ENCODE measurements at places on chromosomes 1 and 21.

DNA sequence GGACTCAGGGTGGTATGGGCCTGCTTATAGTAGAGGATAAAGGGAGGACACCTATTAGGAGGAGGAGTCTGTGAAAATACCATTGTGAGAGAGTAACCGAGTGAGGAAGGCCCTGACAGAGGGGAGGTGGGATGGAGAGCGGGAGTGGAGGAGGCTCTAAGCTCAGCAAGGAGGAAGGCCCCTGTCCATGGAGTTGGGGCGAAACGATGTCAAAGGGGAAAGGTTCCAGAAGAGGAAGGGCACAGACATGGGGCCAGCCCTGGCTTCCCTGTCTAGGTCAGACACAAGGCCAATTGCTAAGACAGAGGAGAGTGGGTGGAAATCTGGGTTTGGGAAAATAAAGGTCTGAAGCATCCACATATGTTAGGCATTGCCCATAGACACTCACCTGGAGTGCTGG lies 44.2 kb downstream of the ELK4 start:
- DNase-seq = no peak

- DNase-seq = no peak
Measured at GRCh38 chr1:225451340-225451739, 23.5 kb upstream of the LBR start.

DNA sequence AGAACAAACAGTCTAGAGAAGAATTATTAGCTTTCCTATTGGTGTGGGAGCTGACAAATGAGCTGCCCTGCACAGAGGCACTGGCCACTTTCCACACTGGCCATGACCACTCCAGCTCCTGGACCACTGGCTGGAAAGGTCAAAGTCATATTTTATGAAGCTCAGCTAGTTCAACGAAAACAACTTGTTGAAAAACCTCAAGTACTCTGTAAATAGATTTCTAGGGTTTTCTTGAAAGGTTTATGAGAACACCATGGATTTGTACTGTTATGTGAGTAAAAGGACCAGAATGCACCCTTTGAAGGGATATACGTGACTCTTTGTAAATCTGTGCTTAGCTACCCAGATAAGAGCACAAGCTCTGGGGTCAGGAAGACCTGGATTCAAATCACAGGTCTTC lies 54.5 kb upstream of the FGGY start:
- no peak for DNase-seq

GRCh38 chr1:94801919-94802546 lies 18.1 kb upstream of the SLC44A3 start:
- peak; percentile 57 for DNase-seq

DNA sequence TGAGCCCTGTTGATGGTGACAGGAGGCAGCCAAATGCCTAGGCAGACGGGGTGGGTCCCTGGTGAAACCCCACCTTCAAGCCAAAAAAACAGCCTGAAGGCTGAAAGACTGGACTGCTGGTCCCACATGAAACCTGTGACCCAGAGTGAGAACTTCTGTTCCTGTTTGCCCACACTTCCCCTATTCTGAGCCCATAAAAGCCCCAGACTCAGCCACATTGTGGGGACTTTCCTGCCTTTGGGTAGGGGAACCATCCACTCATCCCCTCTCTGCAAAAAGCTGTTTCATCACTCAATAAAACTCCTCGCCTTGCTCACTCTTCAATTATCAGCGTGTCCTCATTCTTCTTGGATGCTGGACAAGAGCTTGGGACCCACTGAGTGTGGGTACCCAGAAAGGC lies 25.2 kb downstream of the HTR6 start:
- no peak for DNase-seq

DNA sequence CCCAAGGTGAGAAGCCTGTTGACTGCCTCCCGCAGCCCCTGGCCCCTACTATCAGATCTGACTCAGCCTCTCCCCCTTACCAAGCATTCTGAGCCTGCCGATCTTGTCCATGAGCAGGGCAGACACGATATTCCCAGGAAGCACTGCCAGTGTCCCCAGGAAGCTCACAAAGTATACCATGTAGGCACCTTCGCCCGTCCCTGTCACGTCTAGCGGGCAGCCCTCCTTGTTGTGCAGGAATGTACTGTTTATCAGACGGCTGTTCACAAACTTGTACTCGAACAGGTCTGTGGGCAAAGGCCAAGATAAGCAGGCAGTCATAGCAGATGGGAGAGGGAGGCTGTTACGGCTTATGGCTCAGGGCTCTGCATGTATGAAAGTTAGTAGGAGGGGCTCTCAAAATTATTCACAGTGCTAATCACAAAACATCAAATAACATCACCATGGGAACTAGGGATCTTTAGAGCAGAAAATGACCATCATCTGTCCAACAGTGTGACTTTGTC lies 7.3 kb downstream of the BOLA1 start:
- no peak for DNase-seq

GRCh38 chr1:206486995-206487788 lies 16.9 kb downstream of the IKBKE start:
- no peak for DNase-seq

DNA sequence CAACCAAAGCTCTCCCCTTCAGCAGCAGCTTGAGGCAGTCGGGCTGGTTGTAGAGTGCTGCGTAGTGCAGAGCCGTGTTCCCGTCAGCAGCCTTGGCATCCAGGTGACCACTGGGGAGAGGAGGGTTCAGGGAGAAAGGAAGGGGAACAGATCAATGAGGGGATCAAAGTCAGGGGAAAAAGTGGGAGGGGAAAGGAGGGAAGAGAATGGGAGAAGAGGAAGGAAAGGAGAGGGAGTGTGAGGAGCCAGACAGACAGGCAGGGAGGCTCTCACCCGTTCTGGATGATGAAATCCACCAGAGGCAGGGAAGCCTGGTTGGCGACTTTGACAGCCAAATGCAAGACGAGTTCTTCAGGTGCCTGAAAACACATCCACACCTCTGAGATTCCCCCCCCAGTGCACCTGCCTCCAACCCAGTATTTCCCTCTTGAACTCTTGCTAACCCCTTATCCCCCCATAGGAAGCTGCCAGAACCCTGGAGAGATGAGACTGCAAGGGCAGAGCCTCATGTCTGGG lies 9.8 kb upstream of the TCEA3 start:
- DNase-seq = no peak

DNA sequence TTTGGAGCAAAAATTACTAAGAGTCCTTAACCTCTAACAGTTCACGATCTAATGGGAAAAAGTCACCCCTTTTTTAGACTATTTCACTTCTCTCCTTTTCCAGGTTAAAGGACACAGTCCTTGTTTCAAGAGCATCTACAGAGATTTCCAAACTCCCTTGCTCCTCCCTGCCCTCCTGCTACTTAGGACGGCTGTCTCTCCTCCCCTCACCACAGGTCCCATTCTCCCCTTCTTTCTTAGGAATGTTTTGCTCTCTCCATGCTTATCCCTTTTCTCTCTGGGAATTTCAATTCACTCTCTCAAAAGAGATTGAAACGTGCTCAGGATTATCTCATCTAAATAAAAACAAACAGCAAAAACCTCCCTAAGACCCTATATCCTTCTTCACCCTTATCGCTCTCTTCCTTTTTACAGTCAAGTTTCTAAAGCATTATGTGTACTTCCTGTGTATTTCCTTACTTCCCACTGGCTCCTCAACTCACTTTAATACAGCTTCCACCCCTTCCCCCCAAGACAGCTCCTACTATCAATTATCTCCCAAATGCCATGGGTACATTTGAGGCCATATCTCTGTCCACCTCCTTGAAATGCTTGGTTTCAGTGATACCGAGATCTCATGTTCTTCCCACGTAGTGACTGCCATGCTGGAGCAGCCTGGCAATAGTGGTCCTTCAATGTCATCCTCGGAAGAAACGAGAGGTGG lies 43.2 kb upstream of the ZNF281 start:
- DNase-seq = no peak

GRCh38 chr1:26761217-26761616 lies 26.5 kb upstream of the PIGV start:
- no peak for DNase-seq

DNA sequence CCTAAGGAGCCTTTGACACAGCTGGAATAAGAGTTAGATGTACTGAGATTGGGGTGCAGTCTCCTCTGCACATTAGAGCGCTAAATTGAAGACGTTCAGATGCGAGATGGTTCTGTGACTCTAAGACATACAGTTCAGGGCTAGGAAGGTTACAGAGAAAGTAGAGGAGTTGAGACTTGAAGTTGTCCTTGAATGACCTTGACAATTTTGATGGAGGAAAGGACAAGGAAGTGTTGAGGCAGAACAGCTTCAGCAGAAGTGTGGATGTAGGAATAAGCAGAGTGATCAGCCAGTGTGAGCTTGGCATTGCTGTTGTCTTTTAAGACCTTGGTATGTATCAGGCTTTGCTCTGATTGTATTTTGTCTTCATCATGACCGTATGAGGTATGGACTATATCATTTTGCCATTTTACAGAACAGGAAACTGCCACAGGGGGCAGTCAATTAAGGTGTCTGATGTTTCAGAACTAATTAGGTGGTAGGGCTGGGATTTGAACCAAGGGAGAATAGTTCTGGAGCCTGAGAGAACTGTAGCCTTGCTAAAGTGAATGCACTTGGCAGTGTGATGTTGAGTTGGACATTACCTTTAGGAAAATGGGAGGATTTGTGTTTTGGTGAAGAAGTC lies 9.2 kb downstream of the TTF2 start:
- DNase-seq = no peak

DNA sequence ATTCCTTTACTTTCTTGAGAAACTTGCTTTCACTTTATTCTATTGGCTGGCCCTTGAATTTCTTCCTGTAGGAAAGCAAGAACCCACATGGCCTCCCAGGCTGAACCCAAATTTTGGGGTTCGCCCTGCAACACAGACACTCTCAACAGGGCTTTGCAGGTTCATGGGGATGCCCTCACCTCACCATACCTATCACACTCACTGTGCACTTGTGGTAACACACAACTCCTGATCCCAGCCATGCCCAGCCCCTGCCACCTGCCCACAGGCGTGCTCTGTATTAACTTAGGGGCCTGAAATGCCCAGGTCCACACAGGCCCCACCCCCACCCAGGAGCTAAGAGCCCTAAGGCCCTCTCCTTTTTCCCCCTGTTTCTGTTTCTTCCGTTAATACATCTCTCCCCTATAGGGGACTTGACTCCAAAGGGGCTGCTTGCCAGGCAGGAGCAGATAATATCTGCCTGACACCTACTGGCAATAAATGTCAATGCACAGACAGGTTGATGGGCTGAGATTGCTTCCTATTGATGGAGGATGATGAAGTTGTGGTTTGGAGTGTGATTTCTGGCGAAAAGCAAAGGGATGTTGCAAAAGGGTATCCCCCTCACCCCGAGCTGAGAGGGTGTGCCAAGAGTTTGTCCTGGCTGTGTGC lies 171.5 kb downstream of the AJAP1 start:
- DNase-seq = peak; percentile 18
